ENCODE measurements at places on chromosomes 3 and 15.
A peak's percentile ranks its signal among the peaks of the same experiment; 100 is the strongest.

GRCh38 chr3:45965653-45966052 lies 22.4 kb downstream of the CXCR6 start:
- DNase-seq: peak; percentile 59

DNA sequence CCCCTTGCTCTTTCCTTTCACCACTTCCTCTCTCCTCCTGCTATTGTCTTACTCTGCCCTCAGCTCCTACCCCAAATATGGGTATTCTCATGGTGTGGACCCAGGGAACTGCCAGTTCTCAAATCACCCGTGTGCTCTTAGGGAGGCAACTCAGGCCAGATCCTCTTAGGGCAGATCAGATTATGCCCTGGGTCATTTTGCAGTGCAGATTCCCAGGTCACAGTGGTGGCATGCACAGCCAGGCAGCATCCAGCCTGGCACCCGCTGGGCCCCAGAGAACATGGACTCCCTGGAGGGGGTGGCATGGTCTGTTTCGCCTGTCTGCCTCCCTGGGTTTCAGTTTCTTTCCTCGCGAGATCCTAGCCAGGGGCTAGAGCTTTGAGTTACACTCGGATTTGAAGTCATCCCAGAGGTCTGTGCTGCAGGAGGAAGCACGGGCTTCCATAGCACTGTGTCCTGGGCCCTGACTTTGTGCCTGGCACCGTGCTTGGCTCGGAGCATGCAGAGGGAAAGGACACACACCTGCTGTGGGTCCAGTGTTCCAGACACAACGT lies 96.1 kb downstream of the TOP2B start:
- no peak for DNase-seq

- no peak for DNase-seq
Observed at GRCh38 chr15:82832601-82833361, 23.4 kb downstream of the WHAMM start.

- no peak for DNase-seq
Observed at GRCh38 chr3:12926660-12927059, 85.3 kb upstream of the RPL32 start.

DNA sequence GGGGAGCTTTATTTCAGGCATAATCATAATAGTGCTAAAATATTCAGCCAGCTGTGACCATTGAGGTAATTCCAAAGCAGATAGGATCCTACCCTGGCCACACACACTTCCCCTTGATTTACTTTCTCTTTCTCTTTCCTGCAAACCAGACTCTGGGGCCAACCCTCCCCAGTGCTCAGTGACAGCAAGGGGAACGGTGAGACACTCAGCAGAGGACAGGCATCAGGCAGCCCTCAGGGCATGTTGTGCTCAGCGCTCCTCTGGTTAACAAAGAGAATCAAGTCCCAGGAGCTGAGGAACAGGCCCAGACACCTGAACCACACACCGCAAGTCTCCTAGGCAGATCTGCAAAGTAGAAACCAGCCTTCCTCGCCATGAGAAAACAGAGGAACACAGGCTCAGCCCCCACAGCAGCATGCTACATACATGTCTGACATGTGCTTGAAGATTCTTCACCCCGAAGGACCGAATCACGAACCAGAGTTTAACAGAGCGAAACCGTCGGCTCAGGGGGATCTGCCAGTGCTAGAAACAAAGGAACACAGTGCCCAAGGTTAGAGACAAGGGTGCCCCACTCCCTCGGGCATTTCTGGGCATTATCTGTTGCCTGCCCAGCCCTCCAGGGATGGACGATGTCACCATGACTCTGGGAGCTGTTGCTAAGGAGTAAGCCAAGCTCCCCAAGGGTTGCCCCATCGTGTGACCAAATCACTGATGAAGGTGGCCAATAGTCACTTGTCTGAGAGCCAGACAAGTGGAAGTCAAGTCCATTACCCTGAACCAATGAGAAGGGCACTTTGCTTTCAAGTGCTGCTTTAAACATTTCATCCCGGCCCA lies 17.5 kb downstream of the HDC start:
- no peak for DNase-seq

DNA sequence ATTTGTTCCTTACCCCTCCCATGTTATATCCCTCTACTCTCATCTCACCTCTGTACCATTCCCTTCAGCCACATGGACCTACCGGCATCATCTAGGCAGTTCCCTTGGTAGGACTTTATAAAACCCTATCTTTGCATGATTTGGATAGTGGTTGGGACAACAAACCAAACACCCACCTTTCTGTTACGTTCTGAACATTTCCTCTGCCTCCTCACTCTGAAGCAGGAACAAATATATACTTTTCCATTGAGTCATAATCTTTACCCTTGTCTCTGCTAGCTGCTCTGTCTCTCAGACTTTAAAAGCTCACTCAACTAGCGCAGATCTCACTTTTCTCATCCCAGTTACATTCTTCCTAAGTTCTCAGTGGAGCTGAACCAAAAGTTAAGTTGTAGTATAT lies 17.8 kb downstream of the UBXN7 start:
- no peak for DNase-seq

GRCh38 chr3:48696156-48696555 lies 10.4 kb upstream of the NCKIPSD start:
- no peak for DNase-seq

DNA sequence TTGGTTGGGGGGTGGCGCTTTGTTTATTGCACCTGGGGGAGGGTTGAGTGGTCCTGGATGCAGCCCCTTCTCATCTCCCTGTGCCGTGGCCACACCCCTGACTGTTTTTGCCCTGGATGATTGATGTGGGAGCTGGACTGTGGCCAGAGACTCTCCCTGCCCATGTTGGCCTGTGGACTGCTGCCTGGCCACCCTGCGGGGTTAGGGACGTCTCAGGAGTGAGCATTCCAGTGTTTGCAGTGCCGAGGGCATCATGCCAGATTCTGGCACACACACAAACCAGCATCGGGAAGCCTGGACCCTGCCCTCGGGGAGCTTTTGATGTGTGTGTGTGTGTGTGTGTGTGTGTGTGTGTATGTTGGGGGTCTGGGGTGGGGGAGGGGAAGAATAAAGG lies 15.8 kb downstream of the APBA2 start:
- DNase-seq: no peak

DNA sequence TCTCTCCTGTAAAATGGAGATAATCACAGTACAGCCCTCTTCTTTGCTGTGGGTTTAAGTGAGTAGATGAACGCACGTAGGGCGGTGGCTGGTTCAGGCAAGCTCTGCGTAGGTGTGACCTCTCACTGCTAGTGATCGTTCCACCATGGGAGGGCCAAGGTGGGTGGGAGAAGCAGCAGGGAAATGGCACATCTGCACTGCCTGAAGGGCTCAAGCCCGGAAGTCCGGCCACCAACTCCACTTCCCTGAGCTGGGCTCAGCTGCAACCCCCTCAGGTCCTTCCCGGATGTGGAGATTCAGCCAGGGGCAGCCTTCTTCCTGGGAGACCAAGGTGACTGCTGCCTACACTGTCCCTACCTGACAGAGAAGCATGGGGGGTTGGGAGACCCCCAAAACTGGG lies 102.9 kb downstream of the ADCY5 start:
- no peak for DNase-seq

GRCh38 chr3:54631516-54632325 lies 296.1 kb downstream of the LRTM1 start:
- DNase-seq: no peak

GRCh38 chr3:9087831-9088413 lies 124.7 kb upstream of the RAD18 start:
- DNase-seq: no peak

GRCh38 chr15:89130201-89130600 lies 41.9 kb downstream of the ABHD2 start:
- peak; percentile 14 for DNase-seq

DNA sequence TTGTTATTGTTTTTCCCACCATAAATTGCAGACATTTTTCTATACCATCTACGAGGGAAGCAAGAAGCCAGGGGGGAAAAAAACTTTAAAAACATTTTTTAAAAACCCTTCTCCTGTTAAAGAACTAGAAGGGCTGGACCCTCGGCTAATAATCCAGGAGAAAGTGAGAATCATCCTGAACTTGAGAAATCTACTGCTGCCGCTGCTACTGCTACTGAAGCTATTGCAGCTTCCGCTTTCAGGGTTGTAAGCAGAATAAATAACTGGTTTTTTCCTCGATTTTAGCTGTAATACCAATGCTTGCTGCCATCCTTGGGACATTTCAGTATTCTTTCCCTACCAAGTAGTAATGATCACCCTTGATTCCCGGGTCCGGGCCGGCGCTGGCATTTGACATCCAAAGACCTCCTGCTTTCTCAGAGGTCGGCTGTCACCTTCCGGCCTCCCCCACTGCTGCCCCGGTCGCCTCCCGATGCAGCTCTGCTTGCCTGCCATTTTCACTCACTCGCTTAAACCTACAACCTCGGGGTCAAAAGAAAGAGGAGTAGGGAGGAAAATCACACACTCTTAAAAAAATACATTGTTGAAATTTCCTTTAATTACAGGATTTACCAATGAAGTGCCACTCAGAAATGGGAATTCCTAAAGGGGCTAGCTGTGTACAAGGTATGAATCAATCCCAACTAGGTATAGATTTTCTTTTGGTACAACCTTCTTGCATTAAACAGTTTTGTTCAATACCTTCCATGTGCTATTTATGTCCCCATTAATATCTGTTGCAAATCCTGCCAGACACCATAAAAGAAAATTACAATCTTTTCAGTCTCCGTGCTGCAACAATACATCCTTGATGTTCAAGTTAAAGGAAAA lies 674 bp upstream of the MECOM start:
- no peak for DNase-seq

GRCh38 chr3:61668317-61668864 lies 107.0 kb downstream of the PTPRG start:
- DNase-seq: no peak

DNA sequence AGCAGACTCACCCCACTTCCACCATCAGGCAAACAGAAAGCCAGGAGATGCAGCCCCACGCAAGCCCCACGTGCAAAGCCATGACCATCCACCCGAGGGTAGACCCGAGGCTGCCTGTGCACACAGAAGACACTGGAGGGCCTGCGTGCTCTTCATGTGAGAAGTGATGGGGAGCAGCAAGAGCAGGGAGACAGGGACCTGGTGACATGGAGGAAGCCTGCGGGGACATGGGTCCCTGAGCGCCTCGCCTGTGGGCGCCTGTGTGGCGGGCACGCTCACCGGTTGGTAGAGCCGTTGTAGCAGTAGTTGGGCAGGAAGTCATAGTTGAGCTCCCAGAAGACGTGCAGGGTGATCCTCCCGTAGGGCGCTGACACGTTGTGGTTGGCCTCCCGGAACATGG lies 65.0 kb downstream of the NIPA2 start:
- no peak for DNase-seq

GRCh38 chr3:146884296-146884695 lies 279.1 kb upstream of the PLSCR5 start:
- no peak for DNase-seq

DNA sequence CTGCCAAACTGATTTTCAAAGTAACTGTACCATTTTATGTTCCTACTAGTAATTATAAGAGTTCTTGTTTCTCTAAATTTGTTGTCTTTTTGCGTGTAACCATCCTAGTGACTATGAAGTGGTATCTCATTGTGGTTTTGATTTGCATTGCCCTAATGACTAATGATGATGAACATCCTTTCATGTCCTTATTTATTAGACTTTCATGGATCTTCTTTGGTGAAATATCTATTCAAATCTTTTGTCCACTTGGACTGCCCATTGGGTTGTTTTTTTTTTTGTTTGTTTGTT lies 3.6 kb downstream of the OXSR1 start:
- DNase-seq: no peak

GRCh38 chr3:176953106-176954060 lies 243.9 kb downstream of the TBL1XR1 start:
- no peak for DNase-seq

- no peak for DNase-seq
Observed at GRCh38 chr3:103653996-103654395, 1219.2 kb downstream of the ZPLD1 start.

DNA sequence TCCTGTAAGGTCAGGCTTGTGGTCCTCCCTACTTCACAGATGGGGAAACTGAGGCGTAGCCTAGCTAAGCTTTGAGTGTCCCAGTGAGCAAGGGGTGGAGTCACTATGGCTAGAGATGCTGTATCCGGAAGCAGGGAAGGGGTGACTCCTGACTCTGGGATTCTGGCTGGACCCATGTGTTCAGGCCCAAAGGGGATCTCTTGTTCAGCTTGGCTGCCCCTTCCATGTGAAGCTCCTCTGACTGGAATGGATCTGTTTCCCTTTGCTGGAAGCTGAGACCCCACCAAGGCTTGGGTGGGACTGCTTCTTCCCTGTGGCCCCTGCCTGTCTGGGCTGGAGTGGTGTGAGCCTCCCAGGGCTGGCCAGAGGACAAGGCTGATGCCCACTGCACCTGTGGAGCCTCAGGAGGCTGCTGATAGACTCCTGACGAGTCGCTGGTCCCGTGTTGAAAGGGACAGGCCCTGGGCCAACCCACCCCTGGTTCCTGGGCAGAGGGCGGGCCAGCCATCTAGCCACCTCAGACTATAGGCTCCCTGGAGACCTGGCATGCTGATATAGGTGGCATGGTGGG lies 1.0 kb downstream of the MAPKAPK3 start:
- no peak for DNase-seq

- no peak for DNase-seq
Observed at GRCh38 chr15:70521576-70522322, 241.6 kb downstream of the UACA start.

DNA sequence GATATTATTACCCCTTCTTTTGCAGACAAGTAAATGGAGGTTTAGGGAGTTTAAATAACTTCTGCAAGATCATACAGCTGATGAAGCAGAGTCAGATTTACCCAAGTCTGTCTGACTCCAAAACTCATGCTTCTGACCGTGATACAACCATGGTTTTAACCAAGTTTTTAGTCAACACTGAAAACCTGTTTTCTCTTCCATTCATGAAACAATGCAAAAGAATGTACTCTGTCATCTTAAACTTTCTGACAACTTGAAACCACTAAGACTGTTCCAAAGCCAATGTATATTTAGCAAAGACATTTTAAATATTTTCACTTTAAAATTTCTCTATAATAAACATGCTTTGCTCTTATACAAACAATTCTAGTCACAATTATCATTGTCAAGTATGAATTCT lies 77.0 kb upstream of the RBMS3 start:
- DNase-seq: no peak

DNA sequence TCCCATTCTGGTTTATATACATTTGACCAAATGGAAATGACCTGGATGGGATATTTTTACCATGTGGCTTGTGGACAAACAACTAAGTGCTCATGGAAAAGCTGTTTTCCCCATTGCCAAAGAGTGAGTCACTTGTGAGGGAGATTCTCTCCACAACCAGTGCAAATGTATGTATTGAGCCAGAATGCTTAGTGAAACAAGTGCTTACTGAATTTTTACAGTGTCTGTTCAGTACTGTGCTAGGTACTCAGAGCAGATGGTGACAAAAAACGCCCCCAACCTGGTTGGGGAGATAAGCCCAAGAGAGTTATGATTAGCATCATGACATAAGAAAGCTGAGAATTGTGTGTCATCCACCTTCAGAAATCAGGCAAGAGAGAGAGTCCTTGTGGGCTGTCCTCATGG lies 2.3 kb downstream of the CHP1 start:
- DNase-seq: no peak

DNA sequence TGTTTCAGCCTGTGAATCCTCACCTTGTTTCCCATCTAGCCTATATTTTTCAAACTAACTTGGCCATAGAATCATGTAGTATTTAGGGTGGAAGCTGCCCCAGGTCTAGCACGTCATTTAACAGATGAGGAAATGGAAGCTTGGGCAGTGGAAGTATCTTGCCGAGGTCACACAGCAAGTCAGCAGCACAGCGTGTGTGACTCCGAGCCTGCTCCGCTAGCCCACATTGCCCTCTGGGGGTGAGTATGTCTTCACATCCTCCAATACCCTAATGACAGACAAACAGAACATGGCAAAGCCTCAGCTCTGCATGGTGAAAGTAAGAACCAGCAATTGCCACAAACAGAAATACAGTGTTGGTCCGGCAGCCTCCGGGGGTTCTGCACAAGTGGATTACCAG lies 2.2 kb upstream of the CCR5 start:
- peak; percentile 64 for DNase-seq

GRCh38 chr15:75037685-75038084 lies 14.3 kb downstream of the PPCDC start:
- no peak for DNase-seq
